ENCODE measurements at places on chromosomes 2 and 18. TPM values are rescaled to one million over a fixed set of nuclear protein-coding genes. Genes with fewer than 3 reads are reported as not detected.

- no peaks in the 10 kb centered on the region for H3K4me1 ChIP-seq
- no peak for DNase-seq
- no peak overlapping the region for H3K27ac ChIP-seq
- H3K27me3 ChIP-seq: no peaks in the 10 kb centered on the region
- no peaks in the 10 kb centered on the region for H3K36me3 ChIP-seq
- H3K4me3 ChIP-seq: no peak overlapping the region
These were observed 154.8 kb downstream of the ZEB2 start for GRCh38 chr2:144364944-144365738.

DNA sequence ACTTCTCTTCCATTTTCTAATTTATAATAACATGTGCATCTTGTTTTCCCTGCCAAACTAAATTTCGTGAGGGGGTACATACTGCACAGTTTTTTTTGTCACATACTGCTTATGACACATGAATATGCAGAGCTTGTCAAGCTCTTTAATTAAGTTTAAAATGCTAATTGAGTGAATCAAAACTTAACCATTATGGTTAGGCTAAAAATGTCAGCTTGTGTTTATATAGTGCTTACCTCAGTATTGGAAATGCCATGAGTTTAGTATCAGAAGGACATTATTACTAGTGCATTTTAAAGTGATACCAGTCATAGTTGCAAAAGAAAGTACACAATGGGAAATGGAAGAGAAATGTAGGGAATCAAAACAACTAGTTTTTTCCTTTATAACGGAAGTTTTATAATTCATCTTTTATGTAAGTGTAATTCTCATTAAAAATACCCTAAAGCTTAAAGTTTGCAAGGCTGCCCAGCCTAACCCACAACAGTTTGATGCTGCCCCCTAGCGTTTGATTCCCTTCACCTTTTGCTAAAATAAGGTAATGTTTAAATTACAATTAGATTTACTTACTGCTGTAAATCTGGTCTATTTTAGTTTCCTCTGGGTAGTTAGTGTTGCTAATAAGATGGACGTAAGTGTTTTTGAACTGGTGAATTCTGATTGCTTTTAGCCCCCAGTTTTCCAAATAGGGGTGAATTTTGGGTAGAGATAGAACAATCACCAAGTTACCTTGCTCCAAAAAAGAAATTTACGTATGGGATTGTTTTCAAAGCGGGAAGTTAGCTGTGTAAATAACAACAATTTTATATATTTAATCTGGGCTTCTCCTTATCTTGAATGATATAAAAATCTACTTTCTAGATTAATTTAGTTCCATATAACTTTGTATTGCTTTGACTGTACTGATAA, 3.2 kb downstream of the SLC39A10 start:
- no peak overlapping the region for H3K27ac ChIP-seq
- DNase-seq: peak; percentile 71
- H3K4me1 ChIP-seq: peaks cover 6% of the 10 kb centered on the region
- no peak overlapping the region for H3K4me3 ChIP-seq
- H3K36me3 ChIP-seq: no peaks in the 10 kb centered on the region
- no peaks in the 10 kb centered on the region for H3K27me3 ChIP-seq

GRCh38 chr18:10361660-10362059, 92.8 kb upstream of the APCDD1 start:
- no peak overlapping the region for H3K4me3 ChIP-seq
- no peak for DNase-seq
- H3K4me1 ChIP-seq: no peaks in the 10 kb centered on the region

- no peak overlapping the region for H3K4me3 ChIP-seq
- H3K36me3 ChIP-seq: no peaks in the 10 kb centered on the region
- DNase-seq: no peak
- H3K27ac ChIP-seq: no peak overlapping the region
- H3K27me3 ChIP-seq: no peaks in the 10 kb centered on the region
These were observed 1012.4 kb upstream of the CRIM1 start for GRCh38 chr2:35343135-35343534.

DNA sequence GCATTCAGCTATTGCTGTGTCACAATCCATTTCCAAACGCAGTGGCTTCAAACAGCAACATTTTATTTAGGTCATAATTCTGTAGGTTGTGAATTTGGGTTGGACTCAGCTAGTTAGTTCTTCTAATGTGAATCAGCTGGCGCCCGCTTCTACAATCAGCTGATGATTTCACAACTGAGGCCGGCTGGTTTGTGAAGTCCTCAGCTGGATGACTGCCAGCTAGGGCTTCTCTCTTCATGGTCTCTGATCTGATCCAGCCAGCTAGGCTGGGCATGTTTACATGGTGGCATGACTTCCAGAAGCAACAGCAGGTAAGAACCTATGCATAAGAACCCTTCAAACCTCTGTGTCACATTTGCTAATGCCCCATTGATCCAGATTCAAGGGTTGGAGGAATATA, 172.0 kb downstream of the SLC4A10 start:
- H3K4me1 ChIP-seq: no peaks in the 10 kb centered on the region
- no peak overlapping the region for H3K27ac ChIP-seq
- DNase-seq: no peak

DNA sequence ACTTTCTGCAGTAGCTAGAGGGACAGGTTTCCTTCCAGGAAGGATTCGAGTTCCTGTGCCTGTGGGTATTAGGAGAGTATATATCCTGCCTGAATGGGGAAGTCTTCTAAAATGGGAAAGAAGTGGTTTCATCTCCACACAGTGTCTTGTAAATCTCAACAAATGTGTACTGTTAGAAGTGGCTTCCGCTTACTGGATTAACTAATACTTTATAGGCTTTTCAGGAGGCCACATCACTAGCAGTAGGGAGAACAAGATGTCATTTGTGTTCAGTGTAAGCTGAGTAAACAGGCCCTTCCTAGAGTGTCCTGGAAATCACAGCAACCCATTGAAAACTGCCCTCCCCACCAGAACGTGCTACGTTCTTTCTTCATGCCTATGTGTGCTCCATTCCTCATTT, 12.5 kb upstream of the POLR1B start:
- no peak overlapping the region for H3K4me3 ChIP-seq
- no peak for DNase-seq

DNA sequence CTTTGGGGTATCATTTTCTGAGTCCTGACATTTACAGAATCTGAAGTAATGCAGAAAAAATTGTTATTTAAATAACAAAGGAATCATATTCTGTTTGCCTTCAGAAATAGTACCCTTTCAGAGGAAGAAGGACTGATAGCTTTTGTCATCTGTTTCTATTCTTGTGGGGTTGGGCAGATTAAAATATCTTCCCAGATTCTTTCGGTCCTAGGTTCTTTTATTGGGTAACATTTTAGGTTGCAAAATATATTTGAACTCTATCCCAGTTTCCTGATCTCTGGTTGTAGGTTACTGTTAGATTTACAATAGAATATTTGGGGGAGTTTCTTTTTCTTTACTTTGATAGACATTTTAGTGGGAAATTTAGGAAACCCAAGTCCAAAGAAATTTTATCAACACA, 550.5 kb downstream of the SPAG16 start:
- H3K4me1 ChIP-seq: no peaks in the 10 kb centered on the region
- no peak for DNase-seq
- no peaks in the 10 kb centered on the region for H3K36me3 ChIP-seq
- H3K4me3 ChIP-seq: no peak overlapping the region
- H3K27me3 ChIP-seq: no peaks in the 10 kb centered on the region

- H3K27me3 ChIP-seq: no peaks in the 10 kb centered on the region
- no peaks in the 10 kb centered on the region for H3K36me3 ChIP-seq
- H3K27ac ChIP-seq: no peak overlapping the region
- H3K4me1 ChIP-seq: no peaks in the 10 kb centered on the region
- DNase-seq: no peak
These were observed 184.4 kb downstream of the DYSF start for GRCh38 chr2:71637736-71638135.

DNA sequence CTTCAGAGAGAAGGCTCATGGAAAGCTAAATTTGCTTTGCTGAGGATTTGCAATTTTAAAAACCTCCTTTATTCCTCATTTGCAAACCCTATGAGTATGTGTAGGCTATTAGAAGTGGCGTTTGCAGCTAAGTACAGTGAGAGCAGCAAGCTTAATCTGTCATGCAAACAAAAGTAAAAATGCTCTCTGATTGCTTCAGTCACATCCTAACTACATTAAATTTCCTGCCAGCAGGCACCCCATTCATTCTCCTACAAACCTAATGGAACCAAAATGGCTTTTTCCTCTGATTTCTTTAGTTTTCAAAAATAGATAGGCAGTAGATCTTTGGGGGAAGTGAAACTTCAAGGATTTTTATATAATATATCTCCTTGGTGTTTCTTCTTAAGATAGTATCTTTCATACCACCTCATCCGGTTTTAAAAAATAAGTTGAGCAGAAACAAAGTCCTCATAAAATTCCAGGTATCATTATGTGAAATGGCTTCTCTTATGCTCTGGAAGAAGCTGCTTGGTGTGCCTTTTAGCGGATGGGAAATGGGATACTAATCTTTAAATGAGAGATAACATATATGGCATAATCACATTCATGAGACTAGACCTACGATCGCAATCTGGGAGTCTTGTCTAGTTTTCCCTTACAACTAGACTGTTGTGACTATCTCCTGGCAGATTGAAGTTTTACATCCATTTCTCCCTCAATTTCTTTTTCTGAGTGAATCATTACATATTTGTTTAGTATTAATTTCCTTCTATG, 49.1 kb downstream of the CLIP4 start:
- no peak overlapping the region for H3K4me3 ChIP-seq
- no peak for DNase-seq
- no peaks in the 10 kb centered on the region for H3K27me3 ChIP-seq
- no peaks in the 10 kb centered on the region for H3K4me1 ChIP-seq

DNA sequence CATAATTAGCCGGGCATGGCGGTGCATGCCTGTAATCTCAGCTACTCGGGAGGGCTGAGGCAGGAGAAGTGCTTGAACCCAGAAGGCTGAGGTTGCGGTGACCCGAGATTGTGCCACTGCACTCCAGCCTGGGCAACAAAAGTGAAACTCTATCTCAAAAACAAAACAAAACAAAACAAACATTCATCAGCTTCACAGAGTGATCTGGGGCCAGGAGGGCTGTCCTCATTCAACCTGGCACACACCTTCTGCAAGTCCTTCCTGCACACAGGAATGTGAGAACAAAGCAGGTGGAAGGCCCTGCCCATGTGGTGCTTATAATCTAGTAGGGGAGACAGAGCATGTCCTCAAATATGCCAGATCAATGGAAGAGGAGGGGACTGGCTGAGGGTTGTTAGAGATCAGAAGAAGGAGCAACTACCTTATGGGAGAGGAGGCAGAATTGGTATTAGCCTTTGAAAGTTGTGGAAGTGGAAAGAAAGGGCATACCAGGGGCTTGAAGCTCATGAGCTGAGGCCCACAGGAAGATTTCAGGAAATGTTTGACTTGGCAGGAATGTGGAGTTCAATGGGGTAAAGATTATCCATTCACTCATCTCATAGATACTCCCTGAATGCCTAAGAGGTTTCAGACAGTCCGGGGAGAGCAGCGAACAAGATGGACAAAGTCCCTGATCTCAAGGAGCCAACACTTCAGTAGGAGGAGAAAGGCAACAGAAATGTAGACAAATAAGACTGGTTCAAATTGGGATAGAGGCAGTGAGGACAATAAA, 155.3 kb upstream of the SIX3 start:
- DNase-seq: no peak
- H3K27ac ChIP-seq: no peak overlapping the region
- H3K36me3 ChIP-seq: no peaks in the 10 kb centered on the region
- no peaks in the 10 kb centered on the region for H3K27me3 ChIP-seq

DNA sequence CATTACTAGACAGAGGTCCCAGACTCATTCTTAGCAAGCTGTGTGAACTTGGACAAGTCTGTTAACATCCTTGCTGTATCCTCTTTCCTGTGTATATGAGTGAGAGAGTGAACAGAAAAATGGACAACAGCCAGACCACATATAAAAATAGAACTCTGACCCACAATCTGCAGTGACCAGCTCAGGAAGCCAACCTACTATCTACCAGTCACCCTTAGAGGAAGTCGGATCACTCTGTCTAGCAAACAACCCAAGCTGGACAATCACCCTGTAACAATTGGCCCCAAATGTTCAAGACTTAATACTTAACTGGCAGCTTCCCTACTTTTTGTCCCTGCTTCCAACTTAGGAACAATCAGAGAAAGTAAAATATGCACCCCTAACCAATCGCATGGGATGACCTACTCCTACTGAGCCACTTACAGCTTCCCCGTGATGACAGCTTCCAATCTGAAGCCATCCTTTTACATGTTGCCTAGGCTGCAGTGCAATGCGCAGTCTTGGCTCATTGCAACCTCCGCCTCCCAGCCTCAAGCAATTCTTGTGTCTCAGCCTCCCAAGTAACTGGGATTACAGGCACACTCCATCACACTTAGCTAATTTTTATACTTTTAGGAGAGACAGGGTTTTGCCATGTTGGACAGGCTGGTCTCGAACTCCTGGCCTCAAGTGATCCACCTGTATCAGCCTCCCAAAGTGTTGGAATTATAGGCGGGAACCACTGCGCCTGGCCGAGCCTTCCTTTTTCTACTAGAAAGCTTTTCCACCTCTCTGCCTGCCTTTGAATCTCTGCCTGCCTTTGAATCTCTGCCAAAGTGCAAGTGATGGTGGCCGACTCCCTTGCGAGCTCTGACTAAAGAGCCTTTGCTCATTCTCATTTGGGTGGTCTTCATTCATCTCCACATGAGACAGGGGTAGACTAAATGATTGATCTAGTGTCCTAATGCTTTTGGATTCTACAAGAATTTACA, 158.3 kb upstream of the NDUFV2 start:
- H3K27me3 ChIP-seq: no peaks in the 10 kb centered on the region
- no peak for DNase-seq
- H3K4me1 ChIP-seq: no peaks in the 10 kb centered on the region
- no peak overlapping the region for H3K27ac ChIP-seq

- no peak overlapping the region for H3K4me3 ChIP-seq
- no peak for DNase-seq
- H3K27ac ChIP-seq: no peak overlapping the region
- H3K27me3 ChIP-seq: no peaks in the 10 kb centered on the region
- H3K36me3 ChIP-seq: no peaks in the 10 kb centered on the region
- peaks cover 2% of the 10 kb centered on the region for H3K4me1 ChIP-seq
These were observed 428.4 kb upstream of the ZEB2 start for GRCh38 chr2:144948205-144948855.

IL36RN gene
- total RNA-seq: not detected

SNORC gene
- 2.1 TPM for total RNA-seq

TMEM247 gene
- not detected for total RNA-seq

All from lung (tissue), 17 donors.